ENCODE measurements at places on chromosomes 1 and 21.

DNA sequence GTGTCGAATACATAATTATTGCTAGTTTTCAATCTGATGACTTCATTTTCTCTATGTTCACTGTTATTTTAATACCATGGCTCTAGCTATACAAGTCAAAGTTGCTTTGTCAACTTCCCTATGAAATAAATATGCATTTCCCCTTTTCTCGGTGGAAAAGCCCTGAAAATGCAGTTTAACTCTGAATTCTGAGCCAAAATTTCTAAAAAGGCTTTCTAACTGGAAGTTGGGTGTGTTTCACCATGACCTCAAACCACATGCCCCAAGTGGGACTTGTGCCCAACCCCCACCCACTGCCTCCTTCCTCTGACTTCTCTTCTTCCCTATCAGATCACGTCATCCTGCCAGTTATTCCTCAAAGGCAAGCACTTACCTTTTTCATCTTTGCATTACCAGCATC is 8.9 kb downstream of the MKNK1 start:
- DNase-seq = no peak

- no peak for DNase-seq
Measured at GRCh38 chr1:246726255-246726679, 2.1 kb downstream of the SCCPDH start.

- no peak for DNase-seq
Measured at GRCh38 chr1:184567637-184568036, 180.8 kb downstream of the C1orf21 start.

- no peak for DNase-seq
Measured at GRCh38 chr1:165610866-165611265, 20.2 kb upstream of the MGST3 start.

DNA sequence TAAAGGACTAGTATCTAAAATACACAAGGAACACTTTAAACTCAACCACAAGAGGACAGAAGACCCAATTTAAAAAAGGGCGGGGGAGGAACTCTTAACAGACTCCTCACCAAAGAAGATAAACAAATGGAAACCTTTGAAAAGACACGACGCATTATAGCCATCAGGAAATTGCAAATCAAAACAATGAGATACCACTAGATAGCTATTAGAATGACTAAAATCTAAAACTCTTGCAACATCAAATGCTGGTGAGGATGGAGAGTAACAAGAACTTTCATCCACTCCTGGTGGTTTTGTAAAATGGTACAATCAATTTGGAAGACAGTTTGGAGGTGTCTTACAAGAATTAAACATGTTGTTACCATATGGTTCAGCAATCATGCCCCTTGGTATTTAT is 708.2 kb downstream of the BRINP3 start:
- no peak for DNase-seq

- no peak for DNase-seq
Measured at GRCh38 chr1:28456078-28456477, 49.8 kb upstream of the RCC1 start.

GRCh38 chr1:42392255-42392654 is 11.7 kb downstream of the RIMKLA start:
- no peak for DNase-seq

GRCh38 chr21:41763398-41763931 is 3.4 kb downstream of the RIPK4 start:
- DNase-seq = no peak

DNA sequence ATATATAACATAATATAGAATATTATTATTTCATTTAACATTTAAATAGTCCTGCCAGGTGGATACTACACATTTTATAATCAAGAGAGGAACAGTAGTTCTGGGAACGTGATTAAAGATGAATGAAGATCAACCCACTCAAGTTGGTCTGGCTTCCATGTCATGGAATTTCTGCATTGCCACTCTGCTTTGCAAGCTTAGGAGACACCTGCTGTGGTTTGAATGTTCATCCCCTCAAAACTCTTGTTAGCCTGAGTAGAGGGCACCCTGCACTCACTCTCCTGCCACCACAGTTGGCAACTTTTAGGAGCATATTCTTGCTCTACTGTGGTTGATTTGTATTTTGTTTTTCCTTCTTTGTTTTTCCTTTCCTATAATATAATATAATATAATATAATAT is 153.2 kb downstream of the GLUL start:
- DNase-seq = no peak

DNA sequence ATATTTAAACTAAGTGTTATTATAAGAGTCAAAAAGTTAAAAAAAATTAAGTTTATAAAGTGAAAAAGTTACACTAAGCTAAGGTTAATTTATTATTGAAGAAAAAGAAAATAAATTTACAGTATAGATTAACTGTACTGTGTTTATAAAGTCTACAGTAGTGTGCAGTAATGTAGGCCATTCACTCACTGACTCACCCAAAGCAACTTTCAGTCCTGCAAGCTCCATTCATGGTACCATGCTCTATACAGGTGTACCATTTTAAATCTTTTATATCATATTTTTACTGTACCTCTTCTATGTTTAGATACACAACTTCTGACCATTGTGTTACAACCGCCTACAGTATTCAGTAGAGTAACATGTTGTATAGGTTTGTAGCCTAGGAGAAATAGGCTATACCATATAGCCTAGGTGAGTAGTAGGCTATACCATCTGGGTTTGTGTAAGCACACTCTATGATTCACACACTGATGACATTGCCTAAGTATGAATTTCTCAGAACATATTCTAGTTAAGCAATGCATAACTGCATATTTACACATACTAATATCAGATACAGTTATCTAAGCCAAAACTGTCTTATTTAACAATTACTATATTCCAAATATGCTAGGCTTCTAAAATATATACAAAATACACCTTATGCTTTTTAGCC is 80.6 kb upstream of the GFI1 start:
- no peak for DNase-seq

DNA sequence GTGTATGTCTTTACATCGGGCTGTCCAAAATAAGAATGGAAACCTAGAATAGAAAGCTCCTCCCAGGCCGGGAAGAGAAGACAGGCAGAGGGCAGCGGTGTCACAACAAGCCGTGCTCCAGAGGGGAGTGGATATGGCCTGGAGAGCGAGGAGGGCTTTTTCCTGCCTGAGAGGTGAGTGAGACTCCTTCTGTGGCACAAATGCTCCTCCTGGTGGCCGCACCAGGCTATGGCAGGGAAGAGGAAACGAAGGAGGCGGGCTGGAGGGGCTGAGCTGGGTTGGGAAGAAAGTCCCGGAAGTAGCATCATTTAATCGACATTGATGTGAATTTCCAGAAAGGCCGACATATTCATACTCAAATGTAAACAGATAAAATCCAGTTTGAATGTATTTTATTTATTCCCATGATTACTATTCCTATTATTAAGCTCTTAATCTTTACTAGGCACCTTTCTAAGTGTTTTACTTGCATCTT is 54.7 kb downstream of the MEF2D start:
- DNase-seq = peak; percentile 86

GRCh38 chr1:214018386-214019268 is 30.9 kb downstream of the PROX1 start:
- DNase-seq = no peak

DNA sequence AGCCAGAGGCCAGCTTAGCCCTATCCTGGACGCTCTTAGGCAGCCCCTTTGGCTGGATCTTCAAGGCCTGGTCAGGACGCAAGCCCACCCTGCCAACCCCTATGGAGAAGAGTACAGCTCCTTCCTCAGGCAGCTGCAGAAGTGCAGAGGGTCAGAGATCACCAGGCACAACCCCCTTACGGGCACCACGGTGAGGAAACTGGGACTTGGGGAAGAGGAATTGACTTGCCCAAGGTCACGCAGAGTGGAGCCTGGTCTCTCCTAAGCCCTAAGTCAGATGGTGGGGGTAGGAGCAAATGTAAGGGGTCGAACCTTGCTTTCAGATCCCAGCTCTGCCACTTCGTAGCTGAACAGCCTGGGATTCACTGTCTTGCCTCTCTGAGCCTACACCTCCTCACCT is 3.7 kb downstream of the E2F2 start:
- DNase-seq = no peak

DNA sequence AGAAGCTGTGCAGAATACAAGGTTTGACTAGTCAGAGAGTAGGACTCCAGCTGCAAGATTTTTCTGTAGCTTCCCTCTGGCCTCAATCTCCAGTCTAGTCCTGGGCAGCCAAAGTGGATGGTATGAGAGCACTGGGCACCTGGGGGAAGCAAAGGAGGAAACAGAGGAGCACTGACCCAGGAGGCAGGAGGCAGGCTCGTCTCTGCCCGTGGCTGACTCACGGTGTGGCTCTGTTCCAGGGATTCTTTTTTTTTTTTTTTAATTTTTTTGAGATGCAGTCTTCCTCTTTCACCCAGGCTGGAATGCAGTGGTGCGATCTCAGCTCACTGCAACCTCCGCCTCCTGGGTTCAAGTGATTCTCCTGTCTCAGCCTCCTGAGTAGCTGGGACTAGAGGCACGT is 4.1 kb upstream of the NPPB start:
- DNase-seq = no peak

GRCh38 chr1:66282343-66282852 is 251.6 kb upstream of the SGIP1 start:
- DNase-seq = no peak

DNA sequence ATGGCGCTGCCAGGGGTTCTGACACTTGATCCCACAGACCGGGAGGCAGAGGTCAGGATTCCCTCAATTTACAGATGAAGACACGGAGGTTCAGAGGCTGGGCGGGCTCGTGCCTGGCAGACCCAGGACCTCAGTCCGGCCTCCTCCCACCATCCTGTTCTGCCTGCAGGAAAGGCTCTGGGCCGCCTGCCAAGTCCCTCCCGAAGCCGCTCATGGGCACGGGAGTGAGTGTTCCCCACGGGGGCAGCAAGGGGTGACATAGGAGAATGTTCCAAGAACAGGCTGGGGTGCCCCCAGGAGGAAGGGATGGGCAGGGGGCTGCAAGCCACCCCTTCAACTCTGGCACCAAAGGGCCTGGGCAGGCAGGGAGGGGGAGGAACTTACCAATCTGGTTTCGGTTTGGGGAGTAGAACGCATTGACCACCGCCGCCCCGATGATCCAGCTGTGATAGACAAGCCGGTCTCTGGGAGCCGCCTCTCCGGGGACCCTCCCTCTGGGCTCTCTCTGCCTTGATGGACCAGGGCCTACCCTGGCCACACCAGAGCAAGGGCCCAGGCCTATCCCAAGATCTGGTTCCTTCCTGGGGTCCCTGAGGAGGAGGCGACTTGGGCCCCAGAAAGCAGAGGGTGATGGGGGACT is 7.5 kb downstream of the PRXL2B start:
- no peak for DNase-seq

DNA sequence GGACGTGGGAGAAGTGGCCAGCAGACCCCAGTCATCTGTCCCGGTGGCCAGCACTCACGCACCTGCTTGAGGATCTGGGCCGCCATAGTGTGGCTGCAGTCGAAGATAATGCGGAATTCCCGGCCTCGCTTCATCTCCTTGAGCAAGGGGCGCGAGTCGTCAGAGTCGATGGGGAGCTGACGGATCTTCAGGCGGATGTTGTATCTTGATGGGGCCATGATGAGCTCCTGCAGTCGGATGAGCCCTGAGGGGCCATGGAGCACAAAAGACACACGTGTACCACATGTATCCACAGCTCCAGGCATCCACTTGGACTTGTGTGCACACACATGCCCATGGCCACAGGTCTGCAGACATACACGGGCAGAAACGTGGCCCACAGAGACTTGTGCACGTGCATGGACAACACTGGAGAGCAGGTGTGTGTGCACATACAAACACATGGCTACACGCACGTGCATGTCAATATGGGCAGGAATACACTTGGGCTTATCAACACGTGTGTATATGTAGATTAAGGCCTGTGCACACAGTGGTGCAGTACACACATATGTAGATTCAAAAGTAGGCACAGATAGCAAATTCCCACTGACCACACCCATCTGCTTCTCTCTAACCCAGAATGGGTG is 162.1 kb downstream of the GRIK3 start:
- DNase-seq = no peak

DNA sequence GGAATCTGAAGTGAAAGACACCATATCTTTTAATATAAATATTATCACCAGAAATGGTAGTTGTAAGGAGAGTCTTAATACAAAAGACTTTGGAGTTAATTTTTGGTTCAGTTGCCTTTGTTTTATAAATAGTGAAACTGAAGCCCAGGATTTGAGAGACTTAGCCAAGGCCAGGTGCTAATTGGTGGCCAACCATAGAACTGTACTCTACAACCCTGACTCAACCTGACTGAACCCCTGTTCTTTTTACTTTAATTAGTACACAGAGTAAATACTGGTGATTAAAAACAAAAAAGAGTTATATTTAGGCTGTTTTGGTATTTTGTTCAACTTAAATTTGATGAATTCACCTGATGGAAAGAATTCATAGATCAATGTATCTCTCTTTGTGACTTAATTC is 76.3 kb downstream of the SNX7 start:
- DNase-seq = no peak

DNA sequence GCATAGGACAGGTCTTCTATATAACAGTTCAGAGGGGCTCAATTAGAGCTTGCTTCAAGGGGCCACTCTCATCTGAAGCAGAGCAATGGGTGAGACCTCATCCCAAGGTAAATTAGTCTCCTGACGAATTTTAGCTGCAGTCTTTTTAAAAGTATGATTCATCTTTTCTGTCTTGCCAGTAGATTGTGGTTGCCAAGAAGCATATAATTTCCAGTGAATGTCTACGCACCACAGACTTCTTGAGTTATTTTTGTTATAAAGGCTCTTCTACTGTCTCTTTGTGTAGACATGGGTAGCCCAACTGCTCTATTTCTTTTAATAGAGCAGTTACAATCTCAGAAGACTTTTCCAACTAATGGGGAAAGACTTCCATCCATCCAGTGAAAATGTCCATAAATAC is 108.9 kb upstream of the FMN2 start:
- no peak for DNase-seq

DNA sequence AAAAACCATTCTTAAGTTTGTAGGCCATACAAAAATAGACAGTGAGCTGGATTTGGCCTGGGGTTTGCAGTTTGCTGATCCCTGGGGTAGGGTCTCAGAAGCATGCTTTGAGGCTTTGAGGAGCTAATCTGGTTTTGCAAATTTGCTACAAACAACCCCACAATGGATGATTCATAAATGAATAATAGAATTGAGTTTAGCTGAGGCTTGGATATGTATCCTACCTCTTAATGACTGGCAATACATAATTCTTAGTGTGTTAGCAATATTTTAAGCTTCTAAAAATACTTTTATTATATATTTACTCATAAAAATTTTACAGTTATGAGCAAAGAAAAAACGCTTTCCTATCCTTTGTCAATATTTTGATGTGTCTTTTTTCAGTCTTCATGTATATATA is 50.6 kb downstream of the ROR1 start:
- DNase-seq = no peak

DNA sequence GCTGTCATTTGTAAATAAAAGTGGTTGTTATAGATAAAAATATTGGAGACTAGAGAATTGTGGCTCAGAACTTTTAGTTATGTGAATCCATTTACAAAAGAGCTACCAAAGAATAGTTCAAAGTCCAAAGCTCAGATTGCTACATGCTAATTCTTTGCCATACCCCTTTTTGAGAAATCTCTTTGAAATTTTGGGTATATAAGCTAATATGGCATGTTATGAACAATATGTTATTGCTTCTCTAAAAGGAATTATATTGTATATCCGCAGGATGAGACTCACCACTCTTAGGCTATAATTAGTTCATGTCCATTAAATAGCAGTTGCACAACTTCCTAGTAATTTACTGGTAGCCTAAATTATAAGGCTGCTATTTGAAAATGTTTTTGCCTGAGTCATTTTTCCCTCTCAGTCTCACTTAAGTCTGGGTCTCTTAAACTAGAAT is 178.0 kb downstream of the ZNF281 start:
- DNase-seq = no peak

- no peak for DNase-seq
Measured at GRCh38 chr1:89332461-89332860, 31.4 kb upstream of the GBP6 start.

GRCh38 chr1:225424562-225425200 is 3.2 kb downstream of the LBR start:
- DNase-seq = peak; percentile 31

- no peak for DNase-seq
Measured at GRCh38 chr1:70874063-70874462, 173.6 kb downstream of the PTGER3 start.
